Neuronal stem cell (in vitro differentiated cells): ENCODE measurements at places on chromosomes 3 and 15.

DNA sequence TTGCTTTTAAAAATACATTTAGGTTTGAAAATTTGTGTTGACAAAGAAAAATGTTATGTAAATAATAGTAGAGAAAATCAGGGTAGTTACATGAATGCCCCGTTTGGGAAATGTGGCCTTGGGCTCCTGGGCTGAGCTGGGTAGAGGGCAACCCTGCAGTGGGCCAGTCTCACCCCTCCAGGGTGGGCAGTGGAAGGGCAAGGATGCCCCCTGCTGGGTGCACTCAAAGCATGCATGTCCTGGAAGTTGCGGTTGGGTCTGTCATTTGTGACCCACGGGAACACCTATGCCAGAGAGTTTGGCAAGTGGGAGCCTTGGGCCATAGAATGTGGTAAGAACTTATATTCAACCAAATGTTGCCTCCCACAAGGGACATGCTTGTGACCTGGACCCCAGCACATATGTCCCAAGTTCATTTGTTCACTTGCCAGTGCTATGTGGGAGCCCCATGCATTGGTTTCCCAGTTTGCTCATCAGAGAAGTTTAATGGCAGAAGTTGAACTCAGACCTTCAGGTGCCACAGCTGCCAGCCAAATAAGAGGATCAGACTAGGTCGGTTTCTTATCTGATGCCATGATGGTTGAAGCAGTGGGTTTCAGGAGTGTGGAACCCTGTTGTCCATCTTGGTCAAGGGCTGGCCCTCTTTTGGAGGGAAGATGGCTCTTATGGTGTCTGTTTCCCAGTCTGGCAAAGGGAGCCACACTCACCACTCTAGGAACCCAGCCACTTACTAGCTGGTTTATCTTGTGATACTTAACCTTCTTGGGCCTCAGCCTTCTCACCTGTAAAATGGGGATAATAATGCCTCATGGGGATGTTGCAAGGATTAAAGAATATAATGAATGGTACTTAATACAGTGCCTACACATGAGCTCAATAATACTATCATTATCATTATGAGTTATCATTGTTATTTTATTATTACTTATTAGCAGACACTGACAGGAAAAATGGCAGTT is 2.5 kb upstream of the PLCB2 start:
- no peak overlapping the region for H3K4me3 ChIP-seq
- H3K27ac ChIP-seq, result no peak overlapping the region
- peaks cover 5% of the 10 kb centered on the region for H3K4me1 ChIP-seq
- no peaks in the 10 kb centered on the region for H3K36me3 ChIP-seq

- no peaks in the 10 kb centered on the region for H3K27me3 ChIP-seq
- H3K27ac ChIP-seq, result no peak overlapping the region
- H3K4me3 ChIP-seq, result no peak overlapping the region
- H3K36me3 ChIP-seq, result no peaks in the 10 kb centered on the region
- no peak for DNase-seq
Observed at GRCh38 chr3:27581852-27582251, 97.7 kb upstream of the SLC4A7 start.

GRCh38 chr15:79529157-79529785 is 97.1 kb downstream of the MINAR1 start:
- no peak for DNase-seq
- no peaks in the 10 kb centered on the region for H3K27me3 ChIP-seq
- H3K4me1 ChIP-seq, result no peaks in the 10 kb centered on the region
- no peak overlapping the region for H3K4me3 ChIP-seq

GRCh38 chr3:45536316-45536715 is 58.2 kb upstream of the LIMD1 start:
- H3K4me1 ChIP-seq, result peaks cover 3% of the 10 kb centered on the region
- no peak overlapping the region for H3K4me3 ChIP-seq
- no peaks in the 10 kb centered on the region for H3K36me3 ChIP-seq

DNA sequence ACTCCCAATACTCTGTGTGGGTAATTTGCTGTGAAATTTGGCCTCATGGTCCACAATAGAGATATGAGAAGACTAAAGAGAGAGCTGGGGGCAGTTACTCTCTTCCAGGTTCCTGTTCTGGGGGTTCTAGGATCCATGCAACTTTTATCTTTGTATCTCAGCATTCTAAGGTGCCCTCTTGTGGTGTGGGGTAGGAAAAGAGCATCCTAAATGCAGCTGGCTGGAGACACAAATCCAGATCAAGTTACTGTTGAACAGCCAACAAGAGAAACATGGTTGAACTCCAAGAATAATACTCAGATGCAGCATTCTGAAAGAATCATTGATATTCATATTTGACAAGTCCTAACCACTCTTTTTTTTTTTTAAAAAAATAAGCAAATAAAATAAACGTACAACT is 238.2 kb downstream of the GREM1 start:
- H3K4me3 ChIP-seq, result no peak overlapping the region
- H3K27ac ChIP-seq, result no peak overlapping the region
- peaks cover 12% of the 10 kb centered on the region for H3K4me1 ChIP-seq
- H3K27me3 ChIP-seq, result no peaks in the 10 kb centered on the region
- peak; percentile 12 for DNase-seq

DNA sequence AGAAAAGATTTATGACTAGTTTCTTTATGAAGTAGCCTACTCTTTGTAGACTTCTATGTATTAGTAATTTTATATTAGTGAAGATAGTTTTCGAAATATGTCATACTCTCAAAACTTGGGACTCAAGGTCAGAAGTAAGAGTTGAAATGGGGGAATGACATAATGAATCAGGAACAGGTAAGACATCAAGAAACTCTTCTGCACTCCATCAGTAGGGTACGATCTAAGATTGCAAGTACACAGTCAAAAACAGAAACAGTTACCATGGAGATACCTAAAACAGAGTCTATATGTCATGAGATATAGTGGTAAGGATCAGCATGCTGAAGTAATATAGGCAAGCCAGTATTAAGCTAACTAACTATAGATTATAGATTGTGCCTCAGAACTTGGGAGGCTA is 187.0 kb upstream of the MLF1 start:
- no peaks in the 10 kb centered on the region for H3K27me3 ChIP-seq
- no peak overlapping the region for H3K4me3 ChIP-seq
- no peaks in the 10 kb centered on the region for H3K36me3 ChIP-seq
- H3K4me1 ChIP-seq, result no peaks in the 10 kb centered on the region
- H3K27ac ChIP-seq, result no peak overlapping the region

DNA sequence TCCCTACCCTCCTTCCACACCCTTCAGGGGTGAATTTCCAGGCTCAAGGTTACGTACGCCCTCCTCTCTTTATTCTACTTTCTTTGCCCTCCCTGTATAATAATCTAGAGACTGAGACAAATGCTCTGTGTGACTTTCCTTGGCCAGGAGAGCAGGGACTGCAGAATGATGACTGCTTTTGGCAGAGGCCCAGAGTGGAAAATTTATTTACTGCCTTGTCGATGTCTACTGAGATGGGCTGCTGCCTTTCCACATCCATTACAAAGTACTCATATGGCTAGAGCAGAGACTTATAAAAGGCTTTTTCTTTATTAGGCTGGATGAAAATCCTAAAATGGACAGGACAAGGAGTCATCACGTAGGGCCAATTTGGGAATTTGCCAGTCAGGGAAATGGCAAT is 576.2 kb downstream of the TUSC7 start:
- H3K4me3 ChIP-seq, result no peak overlapping the region
- H3K36me3 ChIP-seq, result no peaks in the 10 kb centered on the region
- no peak for DNase-seq
- H3K27ac ChIP-seq, result no peak overlapping the region
- H3K27me3 ChIP-seq, result no peaks in the 10 kb centered on the region
- peaks cover 11% of the 10 kb centered on the region for H3K4me1 ChIP-seq
